Liver (tissue), 10 donors: ENCODE measurements at places on chromosomes 7 and 10. TPM values are rescaled to one million over a fixed set of nuclear protein-coding genes. Genes with fewer than 3 reads are reported as not detected.

The GDF2 gene
- total RNA-seq, result 26.9 TPM

The LOXL4 gene
- total RNA-seq, result 18.5 TPM

The CREB5 gene
- 0.92 TPM for total RNA-seq

The TMEM213 gene
- not detected for total RNA-seq

GRCh38 chr7:42768045-42768444 lies 143.8 kb downstream of the C7orf25 start:
- H3K36me3 ChIP-seq, result no peaks in the 10 kb centered on the region
- no peak overlapping the region for H3K27ac ChIP-seq
- H3K4me3 ChIP-seq, result no peak overlapping the region

- no peak for DNase-seq
- no peaks in the 10 kb centered on the region for H3K27me3 ChIP-seq
- H3K4me3 ChIP-seq, result no peak overlapping the region
- H3K4me1 ChIP-seq, result peaks cover 69% of the 10 kb centered on the region
Observed at GRCh38 chr7:128003167-128003566, 28.1 kb downstream of the LRRC4 start.

- H3K4me1 ChIP-seq, result no peaks in the 10 kb centered on the region
- no peak overlapping the region for H3K4me3 ChIP-seq
- no peak overlapping the region for H3K27ac ChIP-seq
- H3K27me3 ChIP-seq, result no peaks in the 10 kb centered on the region
Observed at GRCh38 chr10:31694126-31694685, 234.4 kb downstream of the ARHGAP12 start.

- H3K4me3 ChIP-seq, result peak overlapping the region; percentile 89
- peaks cover 10% of the 10 kb centered on the region for H3K36me3 ChIP-seq
- DNase-seq, result peak; percentile 69
- no peaks in the 10 kb centered on the region for H3K27me3 ChIP-seq
Observed at GRCh38 chr10:121927318-121927840, 452 bp downstream of the ATE1 start.

DNA sequence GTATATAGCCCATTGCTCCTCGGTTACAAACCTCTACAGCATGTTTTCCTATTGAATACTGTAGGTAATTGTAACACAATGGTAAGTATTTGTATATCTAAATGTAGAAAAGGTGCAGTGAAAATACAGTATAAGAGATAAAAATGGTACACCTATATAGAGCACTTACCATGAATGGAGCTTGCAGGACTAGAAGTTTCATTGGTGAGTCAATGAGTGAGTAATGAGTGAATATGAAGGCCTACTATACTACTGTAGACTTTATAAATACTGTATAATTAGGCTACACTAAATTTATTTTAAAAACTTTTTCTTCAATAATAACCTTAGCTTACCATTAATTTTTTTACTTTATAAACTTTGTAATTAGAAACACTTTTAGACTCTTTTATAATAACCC lies 239.7 kb downstream of the CDK14 start:
- H3K4me1 ChIP-seq, result peaks cover 4% of the 10 kb centered on the region
- H3K27ac ChIP-seq, result no peak overlapping the region
- no peaks in the 10 kb centered on the region for H3K27me3 ChIP-seq
- no peak overlapping the region for H3K4me3 ChIP-seq
- H3K36me3 ChIP-seq, result peaks cover 2% of the 10 kb centered on the region
- DNase-seq, result no peak
